NCI-H510A (cell line): ENCODE measurements at places on chromosomes 5 and 9.

DNA sequence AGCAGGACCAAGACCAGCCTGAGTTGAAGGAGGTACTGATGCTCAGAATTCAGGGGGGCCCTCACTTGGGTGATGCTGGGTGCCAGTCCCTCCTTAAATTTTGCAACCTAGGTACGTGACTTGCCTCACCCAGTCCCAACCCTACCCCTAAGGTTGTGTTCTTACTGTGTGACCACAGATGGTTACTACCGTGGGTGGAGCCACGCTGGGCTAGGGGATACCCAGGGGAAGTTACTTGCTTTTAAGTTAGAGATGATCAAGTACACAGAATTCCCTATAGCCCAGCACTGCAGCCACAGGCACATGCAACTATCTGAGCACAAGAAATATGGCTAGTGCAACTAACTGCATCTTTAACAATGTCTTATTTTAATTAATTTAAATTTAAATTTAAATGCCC, 32.9 kb downstream of the NXNL2 start:
- DNase-seq: no peak

- DNase-seq: no peak
These were observed 19.9 kb upstream of the ZFAND5 start for GRCh38 chr9:72384710-72385485.

GRCh38 chr9:33408087-33408486, 5.7 kb upstream of the AQP7 start:
- no peak for DNase-seq

DNA sequence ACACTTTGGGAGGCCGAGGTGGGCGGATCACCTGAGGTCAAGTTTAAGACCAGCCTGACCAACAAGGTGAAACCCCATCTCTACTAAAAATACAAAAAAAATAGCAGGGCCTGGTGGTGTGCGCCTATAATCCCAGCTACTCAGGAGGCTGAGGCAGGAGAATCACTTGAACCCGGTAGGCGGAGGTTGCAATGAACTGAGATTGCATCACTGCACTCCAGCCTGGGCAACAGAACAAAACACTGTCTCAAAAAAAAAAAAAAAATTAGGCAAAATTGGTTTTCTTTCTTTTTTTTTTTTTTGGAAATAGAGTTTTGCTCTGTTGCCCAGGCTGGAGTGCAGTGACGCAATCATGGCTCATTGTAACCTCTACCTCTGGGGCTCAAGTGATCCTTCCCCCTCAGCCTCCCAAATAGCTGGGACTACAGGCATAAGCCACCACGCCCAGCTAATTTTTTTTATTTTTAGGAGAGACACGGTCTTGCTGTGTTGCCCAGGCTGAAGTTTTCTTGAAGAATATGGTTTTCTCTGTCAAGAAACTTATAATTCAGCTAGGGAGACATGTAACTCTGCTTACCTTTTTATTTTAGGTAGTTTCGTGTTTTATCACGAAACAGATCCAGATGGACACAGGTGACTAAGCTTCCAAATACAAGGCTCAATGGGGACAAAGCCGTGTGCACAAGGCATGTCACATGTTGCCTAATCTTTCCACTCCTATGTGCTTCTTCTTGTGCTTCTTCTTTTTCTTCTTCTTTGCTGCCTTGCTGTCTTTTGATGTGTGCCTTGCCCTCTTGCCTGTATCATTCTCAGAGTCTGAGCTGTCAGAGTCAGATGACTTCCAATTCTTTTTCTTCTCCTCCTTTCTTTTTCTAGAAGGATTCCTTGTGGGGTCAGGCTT, 14.3 kb downstream of the TTC1 start:
- no peak for DNase-seq

DNA sequence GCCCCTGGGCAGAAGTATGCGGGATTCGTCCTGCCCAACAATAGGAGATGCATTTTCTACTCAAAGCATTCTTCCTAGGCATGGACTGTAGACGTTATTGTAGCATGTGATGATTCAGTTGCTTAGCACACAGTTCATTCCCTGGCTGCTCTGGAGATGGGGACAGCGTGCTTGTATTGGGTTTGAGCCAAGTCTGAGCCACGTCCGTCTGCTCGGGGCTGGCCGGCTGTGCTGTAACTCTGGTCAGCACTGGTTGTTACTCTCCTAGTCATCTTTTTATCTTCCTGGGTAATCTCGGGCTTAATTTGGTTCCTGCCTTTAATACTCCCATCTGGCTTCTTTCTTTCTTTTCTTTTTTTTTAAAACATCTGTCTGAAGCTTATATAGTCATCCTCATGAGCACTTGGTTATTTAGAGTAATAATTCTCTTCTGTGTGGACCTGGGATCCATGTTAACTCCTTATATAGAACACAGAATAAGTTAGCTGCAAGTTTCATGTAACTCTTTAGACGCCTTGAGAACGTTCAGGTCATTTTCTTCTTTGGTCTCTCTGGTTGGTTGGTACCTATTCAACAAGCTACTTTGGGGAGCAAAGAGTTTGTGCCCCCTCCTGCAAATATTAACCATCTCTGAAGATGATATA, 118.8 kb upstream of the RPS23 start:
- no peak for DNase-seq

DNA sequence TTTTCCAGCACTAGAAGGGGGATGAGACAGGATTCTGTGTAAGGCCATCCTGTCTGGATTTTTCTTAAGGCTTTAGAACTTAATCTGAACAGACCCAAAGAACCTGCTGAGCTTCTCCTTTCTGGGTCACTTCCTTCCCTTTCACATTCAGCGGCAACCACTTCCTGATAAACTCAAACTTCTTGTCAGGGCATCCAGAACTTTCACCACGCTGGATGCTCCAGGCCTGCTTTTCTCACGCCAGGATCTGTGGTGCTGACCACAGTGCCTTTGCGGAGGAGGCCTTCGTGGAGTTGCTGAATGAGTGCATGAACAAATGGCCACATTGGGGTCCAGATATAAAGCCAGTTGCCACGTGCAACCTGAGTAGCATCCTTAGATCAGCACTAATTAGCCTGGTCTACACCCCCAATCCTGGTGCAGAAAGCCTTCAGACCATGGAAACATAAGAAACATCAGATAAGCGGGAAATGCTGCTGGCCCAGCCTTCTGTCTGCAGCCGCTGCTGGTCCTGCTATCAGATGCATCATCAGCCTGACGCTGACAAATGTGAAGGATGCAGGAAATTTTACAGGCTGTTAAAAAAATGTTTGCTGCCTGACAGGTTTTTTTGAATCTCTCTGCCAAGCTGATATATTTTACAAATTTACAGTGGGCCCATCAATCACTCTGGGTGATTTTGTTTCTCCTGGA, 75.3 kb upstream of the BARHL1 start:
- no peak for DNase-seq

GRCh38 chr5:2752821-2753439, 1.5 kb upstream of the IRX2 start:
- DNase-seq: no peak

DNA sequence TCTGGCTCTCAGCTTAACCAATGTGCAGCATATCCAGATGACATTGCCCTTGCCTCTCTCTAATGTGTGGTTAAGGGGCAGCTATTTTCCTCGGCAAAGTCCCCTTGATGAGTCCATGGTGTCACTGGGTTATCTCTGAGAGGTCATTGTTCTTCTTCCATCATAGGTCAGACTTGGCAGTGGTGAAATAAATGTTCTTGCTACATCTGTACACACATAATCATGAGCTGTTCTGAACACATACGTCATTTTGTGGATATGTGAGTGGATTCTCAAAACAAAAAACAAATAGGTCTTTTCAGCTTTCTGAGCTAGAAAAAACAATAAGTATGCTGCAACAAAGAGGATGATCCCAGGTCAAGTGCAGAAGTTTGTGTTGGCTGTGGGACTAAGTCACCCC, 134.7 kb upstream of the PTPN3 start:
- DNase-seq: no peak

DNA sequence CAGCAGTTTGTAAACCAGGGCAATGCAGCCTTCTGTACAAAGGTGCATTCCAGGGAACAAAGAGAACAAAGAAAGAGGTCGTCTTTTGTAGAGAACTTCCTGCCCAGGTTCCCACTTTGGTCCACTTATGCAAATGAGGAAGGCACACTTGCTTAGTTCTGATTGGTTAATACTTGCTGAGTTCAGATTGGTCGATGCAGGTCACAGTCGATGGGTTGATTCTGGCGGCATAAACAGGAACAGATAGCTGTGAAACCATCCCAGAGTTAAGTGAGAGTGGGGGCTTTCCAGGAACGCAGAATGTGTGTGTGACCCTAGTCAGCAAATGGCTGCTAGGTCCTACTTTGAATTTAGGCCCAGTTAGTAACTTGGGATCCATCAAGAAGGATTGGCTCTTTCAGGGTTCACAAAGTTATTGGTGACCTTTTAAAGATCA, 1.8 kb upstream of the ADAMTS13 start:
- DNase-seq: no peak
